Tibial nerve (tissue), 4 donors: ENCODE measurements at places on chromosomes 11 and 22. TPM values are rescaled to one million over a fixed set of nuclear protein-coding genes. Genes with fewer than 3 reads are reported as not detected.

Gene MAPK8IP2
- total RNA-seq, result 4.0 TPM

Gene ZNF215
- 1.5 TPM for total RNA-seq

Gene OR2D2
- total RNA-seq, result not detected

Gene SERPING1
- total RNA-seq, result 826 TPM

Gene KCNJ1
- not detected for total RNA-seq

DNA sequence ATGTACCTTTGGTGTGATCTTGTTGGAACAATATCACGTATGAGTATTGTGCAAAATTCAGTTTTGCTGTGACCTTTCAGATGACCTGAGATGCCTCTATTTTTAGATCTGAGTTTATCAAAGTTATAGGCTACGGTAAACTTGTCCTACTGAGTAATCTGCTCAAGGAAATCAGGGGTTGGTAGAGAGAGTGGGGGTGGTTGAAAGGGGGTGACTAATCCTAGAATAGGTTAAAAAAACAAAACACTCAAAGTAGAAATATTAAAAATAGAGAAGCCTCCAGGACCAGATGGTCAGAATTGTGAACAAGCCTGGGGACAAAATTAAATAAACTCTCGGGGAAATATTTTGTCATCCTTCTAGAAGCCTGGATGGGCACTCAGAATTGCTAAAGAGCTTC, 59.9 kb upstream of the C11orf87 start:
- DNase-seq, result no peak
- no peaks in the 10 kb centered on the region for H3K27me3 ChIP-seq
- H3K4me1 ChIP-seq, result no peaks in the 10 kb centered on the region

DNA sequence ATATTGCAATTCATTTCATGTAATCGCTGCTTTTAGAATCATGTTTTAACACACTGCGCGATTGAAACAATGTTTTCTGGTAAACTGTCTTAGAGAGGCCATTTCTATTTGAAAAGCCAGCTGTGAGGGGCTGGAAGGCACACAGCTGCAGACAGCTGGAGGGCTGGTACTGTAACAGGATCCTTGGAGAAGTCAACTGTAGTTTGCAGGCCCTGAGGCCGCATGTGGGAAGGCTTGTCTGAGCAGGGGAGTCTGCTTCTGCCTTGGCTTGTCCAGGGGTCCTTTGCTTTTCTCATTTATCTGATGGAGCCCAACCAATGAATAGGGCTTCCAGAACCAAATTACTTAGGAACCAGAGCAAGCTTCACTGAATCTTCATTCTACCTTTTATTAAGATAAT, 313.5 kb downstream of the BLID start:
- no peak for DNase-seq
- H3K27ac ChIP-seq, result no peak overlapping the region
- no peaks in the 10 kb centered on the region for H3K36me3 ChIP-seq

GRCh38 chr11:99135508-99135907, 114.8 kb downstream of the CNTN5 start:
- H3K4me1 ChIP-seq, result no peaks in the 10 kb centered on the region
- H3K27ac ChIP-seq, result no peak overlapping the region
- no peaks in the 10 kb centered on the region for H3K36me3 ChIP-seq
- no peaks in the 10 kb centered on the region for H3K27me3 ChIP-seq
- H3K4me3 ChIP-seq, result no peak overlapping the region

GRCh38 chr11:26976389-26976788, 17.5 kb upstream of the FIBIN start:
- H3K4me1 ChIP-seq, result no peaks in the 10 kb centered on the region
- H3K27ac ChIP-seq, result peak overlapping the region; percentile 46
- H3K27me3 ChIP-seq, result no peaks in the 10 kb centered on the region
- H3K36me3 ChIP-seq, result no peaks in the 10 kb centered on the region
